H1 (cell line): ENCODE measurements at places on chromosomes 2 and 18.

GRCh38 chr18:68847219-68847837 is 49.4 kb downstream of the CCDC102B start:
- DNase-seq, result no peak

GRCh38 chr18:23552505-23552904 is 33.8 kb downstream of the NPC1 start:
- no peak for DNase-seq

- no peak for DNase-seq
Observed at GRCh38 chr18:12065397-12065796, 28.2 kb upstream of the ANKRD62 start.

DNA sequence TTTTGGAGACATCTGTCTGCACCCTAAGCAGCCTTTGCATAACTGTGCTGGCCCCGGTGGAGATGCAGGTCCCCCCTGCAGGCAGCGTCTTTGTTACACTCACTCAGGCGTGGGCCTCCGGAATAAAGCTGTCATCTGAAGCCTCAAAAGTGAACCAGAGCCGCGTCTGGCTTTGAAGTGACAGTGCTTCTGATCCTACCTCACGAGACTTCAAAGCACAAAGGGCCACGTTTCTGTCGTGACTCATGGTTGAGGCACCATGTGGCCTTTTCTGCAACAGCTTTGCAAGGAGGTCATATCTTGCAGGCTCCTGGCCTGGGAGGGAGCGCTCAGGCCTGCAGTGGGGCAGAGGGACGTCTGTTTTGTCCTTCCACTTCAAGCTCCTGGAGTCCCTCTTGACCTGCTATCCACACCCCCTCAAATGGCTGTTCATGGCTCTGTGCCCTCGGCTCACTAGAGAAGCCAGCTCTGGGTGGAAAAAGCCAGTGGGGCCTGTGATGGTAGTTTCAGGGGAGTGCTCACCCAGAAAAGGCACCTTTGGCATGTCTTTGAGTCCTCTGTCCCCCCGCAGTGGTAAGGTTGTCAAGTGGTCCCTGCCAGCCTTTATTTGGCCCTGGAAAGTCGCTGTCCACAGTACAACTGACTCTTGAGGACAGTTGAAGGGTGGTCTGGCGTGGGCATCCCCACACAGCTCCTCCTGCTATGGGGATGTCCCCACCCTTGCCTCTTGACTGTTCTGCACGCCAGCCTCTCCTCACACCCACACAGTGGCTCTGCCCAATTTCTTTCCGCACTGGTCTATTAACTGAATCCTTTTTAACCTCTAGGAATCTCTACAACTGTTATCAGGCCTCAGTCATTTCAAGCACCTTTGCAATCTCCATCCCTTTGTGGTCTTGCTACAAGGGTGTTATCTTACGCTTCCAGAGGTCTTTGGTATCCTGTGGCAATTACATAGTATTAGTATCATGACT is 19.3 kb downstream of the GPR55 start:
- DNase-seq, result no peak

DNA sequence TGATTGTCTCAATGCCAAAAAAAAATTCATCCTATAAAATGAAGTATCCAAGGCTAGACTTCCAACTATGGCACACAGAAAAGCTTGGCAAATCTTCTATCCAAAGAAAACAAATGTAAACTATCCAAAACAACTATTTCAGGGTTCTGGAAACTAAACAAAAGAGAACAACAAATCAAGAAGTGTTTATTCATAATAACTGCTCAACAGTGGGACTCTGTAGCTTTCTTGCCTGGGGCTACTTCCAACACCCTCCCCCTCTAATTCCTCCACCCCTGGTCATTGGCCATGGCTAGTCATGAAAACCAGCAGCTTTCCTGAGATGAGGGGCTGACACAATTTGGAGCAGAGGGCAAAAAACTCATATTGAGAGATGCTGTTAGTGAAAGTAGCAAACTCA is 107.0 kb downstream of the EXOC6B start:
- DNase-seq, result no peak

- DNase-seq, result no peak
Observed at GRCh38 chr2:57893786-57894185, 152.8 kb upstream of the VRK2 start.
